Omental fat pad (tissue), 4 donors: ENCODE measurements at places on chromosomes 4 and X. TPM values are rescaled to one million over a fixed set of nuclear protein-coding genes. Genes with fewer than 3 reads are reported as not detected.

The RTL9 gene
- total RNA-seq = 0.25 TPM

DNA sequence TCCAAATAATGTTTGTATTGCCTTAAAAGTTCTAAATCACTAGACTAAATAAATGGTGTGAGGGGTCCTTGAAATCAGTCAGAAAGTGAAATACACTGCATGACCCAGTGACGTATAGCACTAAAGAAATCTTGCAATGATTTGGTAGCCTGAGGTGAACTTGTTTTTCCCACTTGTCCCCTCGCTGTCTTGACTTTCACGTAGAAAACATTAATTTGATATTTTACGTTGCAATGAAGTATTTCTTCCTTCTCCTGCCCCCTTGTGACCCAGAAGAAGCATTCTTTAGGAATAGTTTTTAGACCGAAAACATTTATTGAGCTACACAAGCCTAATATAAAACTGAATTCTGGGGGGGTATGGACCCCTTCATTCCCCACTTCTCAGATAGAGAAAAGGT is 3.7 kb downstream of the KLB start:
- DNase-seq = no peak

- DNase-seq = no peak
Measured at GRCh38 chrX:30835373-30835772, 53.7 kb downstream of the TAB3 start.

DNA sequence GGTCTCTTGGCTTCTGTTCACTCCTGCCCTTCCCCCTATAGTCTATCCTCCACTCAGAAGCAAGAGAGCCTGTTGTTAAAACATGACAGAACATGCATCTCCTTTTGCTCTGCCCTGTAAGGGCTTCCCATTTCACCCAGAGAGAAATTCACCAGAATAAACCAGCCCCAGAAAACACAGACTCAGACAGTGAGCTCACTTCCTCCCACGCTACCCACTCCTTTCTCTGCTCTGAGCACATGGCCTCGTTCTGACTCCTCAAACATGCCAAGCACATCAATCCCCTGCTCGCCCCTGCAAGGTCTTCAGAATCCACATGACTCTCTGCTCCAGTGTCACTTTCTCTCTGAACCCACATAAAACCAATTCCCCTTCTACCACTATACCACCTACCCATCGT is 50.4 kb downstream of the MID1 start:
- DNase-seq = no peak

GRCh38 chr4:112735474-112735951 is 98.6 kb downstream of the LARP7 start:
- no peak for DNase-seq

The TMPRSS11B gene
- total RNA-seq = not detected

GRCh38 chr4:7198440-7199128 is 6.2 kb downstream of the SORCS2 start:
- DNase-seq = no peak
